ENCODE measurements at places on chromosomes 4 and X. TPM values are rescaled to one million over a fixed set of nuclear protein-coding genes. Genes with fewer than 3 reads are reported as not detected.

GRCh38 chr4:184355111-184355604, 119.2 kb downstream of the IRF2 start:
- peak; percentile 92 for DNase-seq

Gene CT83
- polyA plus RNA-seq = not detected

DNA sequence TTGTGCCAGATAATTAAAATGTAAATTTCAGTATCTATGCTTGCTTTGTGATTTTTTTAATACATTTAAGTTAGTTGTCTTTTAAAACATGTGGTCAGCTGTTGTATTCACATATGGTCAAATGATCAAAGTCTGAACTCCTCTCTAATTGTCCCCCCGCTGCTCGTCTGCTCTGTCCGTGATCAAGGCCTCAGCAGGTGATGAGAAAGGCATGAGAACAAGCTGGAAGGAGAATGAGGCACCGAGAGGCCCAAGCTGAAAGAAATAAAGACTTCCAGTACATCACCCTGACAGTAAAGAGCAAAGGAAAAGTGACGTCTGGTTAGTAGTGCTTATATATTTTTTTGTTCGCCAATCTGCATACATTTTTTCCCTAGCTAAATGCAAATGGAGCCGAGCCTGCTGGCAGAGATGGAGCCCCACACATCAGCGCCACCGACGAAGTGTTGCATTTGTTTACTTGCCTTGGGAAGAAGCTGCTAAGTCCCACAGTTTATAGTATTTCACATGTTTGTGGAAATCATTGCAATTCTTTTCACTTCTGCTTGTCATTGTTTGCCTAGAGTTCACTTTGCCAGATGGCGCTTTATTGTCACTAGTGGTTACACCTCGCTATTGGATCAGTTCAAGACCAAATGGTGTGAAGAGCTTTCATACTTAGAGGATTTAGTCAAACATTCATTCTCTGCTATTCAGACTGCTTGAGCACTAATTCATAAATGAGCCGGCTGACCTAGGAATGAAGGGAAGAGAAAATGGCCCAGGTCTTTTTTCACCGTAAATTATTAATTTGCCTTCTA, 181.5 kb downstream of the ZIC3 start:
- no peak for DNase-seq

Gene GRPEL1
- 38.7 TPM for polyA plus RNA-seq

- DNase-seq = no peak
Observed at GRCh38 chr4:181479141-181479540, 764.1 kb upstream of the TENM3 start.

Gene WWC2
- 7.2 TPM for polyA plus RNA-seq

Gene SMPX
- polyA plus RNA-seq = 436 TPM

Gene HTT
- polyA plus RNA-seq = 21.9 TPM

- DNase-seq = no peak
Observed at GRCh38 chrX:7062276-7062675, 85.2 kb upstream of the STS start.

- DNase-seq = no peak
Observed at GRCh38 chrX:119706616-119707015, 13.6 kb upstream of the SEPTIN6 start.

DNA sequence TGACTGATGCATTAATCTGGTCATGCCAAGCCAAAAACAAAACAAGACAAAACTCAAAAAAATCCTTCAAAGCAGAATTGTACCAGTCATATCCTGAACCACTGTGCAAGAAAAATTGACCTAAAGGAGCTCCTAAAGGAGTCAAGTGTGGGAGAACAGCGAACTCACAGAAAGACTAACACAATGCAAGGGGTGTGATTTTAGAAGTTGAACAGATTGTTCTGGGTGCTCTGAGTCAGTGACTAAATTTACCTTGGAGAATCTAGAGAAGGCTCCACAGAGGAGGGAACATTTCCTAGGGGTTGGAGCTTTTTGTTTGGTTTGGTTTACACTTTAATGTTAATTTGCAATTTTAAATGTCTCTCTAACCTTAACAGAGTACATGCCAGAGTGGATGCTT, 48.9 kb upstream of the PHF8 start:
- no peak for DNase-seq

Gene SSX3
- not detected for polyA plus RNA-seq

Gene PLAC8
- polyA plus RNA-seq = 0.64 TPM
